ENCODE measurements at places on chromosomes 7 and 10.

- peak; percentile 11 for DNase-seq
Measured at GRCh38 chr10:119541459-119542356, 811 bp downstream of the RGS10 start.

DNA sequence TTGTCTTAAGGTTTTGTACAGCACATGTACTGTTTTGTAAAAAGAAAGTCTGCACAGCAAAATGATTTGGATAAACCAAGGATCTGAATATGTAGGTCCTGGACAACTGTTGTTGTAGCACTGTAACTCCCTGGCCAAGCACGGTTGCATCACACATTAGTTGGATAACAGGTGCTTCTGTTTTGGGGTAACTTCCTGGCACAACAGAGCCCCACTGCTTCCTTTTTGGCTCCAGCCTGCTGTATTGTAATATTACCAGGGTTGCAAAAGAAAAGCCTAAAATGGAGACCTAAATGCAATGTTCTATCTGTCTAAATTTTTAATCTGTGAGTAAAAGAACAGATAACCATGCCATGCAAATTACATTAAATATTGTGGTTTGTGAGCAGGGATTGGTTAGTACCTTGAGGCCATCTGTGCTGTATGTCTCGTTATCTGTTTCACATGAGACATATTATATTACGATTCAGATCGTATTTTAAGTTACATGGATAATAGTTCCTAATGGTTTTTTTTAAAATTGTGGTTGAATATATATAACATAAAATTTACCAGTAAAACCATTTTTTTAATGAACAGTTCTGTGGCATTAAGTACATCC is 27.5 kb upstream of the WAC start:
- no peak for DNase-seq

DNA sequence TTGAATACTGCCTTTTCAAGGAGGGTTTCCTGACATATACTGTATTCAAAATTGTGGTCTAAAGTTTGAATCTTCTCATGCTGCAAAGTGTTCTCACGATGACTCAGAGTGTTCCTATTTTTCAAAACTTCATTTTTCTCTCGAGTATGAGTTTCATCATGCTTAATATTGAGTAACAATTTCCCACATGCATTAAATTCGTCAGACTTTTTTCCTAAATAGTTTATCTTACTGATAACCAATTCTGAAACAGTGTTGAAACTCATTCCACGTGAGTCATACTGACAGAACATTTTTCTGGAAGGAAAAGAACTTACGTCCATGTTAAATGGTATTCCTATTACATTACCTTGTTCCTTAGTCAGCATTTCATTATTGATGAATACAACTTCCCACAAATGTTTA is 44.1 kb downstream of the ZNF33B start:
- DNase-seq: no peak

DNA sequence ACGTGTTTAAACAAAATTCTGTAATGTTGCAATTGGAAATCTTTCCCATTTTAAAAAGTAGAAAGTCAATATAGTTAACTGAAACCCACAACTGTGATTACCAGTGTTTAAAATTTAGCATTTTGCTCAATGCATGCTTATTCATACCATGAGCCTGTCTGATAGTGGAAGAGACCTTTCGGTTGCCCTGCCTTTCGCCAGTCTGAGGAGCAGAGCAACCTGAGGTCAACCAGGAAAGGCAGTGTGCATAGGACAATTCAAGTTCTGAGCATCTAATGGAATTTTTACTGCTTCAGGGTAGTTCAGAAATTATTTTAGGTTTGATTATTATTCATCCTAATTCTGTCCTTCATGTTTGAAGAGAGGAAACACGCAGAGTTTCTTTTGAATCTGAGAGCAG is 100.8 kb downstream of the CUBN start:
- no peak for DNase-seq

- peak; percentile 73 for DNase-seq
Measured at GRCh38 chr7:19116121-19117090, 1.0 kb downstream of the TWIST1 start.

- DNase-seq: no peak
Measured at GRCh38 chr10:6699336-6699735, 119.3 kb upstream of the PRKCQ start.

DNA sequence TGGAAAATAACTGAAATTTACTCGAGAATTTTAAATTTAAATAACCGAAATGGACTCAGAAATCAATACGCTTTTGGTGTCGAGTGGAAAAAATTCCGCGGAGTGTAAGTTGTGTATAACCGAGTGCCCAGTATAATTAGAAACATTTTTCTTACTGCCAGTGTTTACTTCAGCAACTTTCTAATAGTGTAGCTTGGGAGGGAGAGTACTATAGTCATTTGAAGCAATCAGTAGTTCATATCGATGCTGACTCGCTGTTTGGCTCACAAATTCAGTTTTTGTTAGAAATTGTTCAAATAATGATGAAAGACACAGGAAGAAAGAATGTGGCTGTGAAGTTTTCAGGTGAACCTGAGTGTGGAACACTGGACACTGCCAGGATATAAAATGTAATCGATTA is 658.6 kb upstream of the FOXK1 start:
- no peak for DNase-seq

GRCh38 chr7:44652535-44652934 is 46.1 kb downstream of the OGDH start:
- DNase-seq: no peak

DNA sequence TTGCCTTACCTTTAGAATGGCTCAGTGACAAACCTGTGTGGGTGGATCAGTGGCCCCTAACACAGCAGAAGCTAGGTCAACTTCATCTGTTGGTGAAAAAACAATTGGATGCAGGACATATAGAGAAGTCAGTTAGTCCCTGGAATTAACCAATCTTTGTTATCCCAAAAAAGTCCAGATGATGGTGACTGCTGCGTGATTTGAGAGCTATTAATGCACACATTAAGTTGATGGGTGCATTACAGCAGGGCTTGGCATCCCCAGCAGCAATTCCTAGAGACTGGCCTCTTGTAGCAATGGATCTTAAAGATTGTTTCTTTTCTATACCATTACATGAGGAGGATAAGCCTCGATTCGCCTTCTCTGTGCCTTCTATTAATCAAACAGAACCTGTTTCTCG is 33.3 kb downstream of the OR13A1 start:
- DNase-seq: no peak

- no peak for DNase-seq
Measured at GRCh38 chr7:107130487-107131220, 38.1 kb upstream of the HBP1 start.

GRCh38 chr7:45384499-45384898 is 189.7 kb upstream of the ADCY1 start:
- no peak for DNase-seq

DNA sequence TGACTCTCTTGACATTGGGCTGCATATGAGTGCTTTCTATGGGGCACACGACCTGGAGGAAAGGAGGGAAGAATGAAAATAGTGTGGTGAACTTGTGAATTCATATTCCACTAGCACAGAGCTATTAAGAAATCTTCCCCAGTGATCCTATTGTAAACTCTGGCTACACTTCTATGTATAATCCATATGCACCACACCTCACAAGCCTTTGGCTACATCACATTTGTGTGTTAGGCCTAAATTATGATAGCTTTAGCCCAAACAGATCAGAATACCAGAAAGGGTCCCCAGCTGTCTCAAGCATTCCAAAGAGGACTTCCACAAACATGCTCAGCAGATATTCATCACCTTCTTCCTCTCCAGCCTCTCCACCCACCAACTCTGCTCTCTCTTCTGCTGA is 9.7 kb upstream of the IFIT1B start:
- no peak for DNase-seq

All from Daoy (cell line).